ENCODE measurements at places on chromosomes 6 and 20.

GRCh38 chr20:21353236-21353635 lies 44.1 kb downstream of the NKX2-4 start:
- DNase-seq = no peak

GRCh38 chr6:82691997-82692396 lies 328.4 kb downstream of the TPBG start:
- no peak for DNase-seq

DNA sequence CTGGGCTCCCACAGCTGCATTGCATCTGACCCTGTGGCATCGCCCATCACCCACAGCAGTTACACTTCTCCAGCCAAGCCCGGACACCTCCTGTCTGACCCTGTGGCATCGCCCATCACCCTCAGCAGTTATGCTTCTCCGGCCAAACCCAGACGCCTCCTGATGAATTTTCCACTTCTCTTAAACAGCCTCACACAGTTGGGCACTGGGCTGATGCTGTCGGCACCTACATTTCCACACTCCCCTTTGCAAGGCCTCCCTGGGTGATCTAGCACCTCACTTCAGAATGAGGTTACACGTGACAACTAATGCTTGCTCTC lies 175.2 kb upstream of the ARID1B start:
- DNase-seq = no peak

DNA sequence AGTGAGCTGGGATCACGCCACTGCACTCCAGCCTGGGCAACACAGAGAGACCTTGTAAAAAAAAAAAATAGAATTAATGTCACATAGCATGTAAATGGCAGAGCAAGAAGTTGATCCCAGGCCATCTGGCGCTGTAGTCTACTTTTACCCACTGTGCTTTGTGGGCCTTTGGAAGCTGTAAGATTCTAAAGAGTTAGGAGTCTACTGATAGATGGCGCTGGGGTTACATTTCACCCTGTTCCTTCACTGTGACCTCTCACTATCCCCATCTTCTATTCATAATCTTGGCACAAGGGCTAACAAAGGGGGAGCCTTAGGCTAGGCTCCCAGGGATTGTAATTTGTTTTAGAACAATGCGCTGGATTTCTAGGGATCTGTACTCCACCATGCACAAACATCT lies 24.4 kb downstream of the SIRPD start:
- DNase-seq = no peak

DNA sequence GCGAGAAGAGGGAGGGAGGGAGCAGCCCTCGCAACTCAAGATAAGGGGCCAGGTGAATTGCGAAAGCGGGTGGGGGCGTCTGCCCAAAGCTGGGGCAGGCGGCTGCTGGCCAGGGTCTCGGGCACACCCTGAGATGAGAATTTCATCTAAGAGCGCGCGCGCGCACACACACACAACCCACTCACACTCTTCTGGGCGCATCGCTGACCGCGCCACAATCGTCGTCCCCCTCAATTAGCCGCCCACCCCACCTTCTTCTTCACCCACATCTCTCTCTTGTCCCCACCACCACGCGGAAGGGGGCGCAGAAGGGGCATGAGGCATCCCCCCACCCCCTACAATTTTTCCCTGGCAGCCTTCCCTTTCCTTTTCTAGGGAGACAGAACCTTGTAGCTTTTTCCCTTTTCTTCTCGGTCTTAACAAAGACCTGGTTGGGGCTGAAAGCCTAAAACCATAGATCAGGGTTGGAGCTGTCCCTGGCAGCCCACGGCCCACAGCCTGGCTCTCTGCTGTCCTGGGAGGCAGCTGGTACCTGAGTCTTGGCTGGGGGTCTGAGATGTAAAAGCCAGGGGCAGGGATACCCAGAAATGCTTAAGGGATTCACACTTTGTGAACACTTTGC lies 737 bp upstream of the PTPRT start:
- no peak for DNase-seq

DNA sequence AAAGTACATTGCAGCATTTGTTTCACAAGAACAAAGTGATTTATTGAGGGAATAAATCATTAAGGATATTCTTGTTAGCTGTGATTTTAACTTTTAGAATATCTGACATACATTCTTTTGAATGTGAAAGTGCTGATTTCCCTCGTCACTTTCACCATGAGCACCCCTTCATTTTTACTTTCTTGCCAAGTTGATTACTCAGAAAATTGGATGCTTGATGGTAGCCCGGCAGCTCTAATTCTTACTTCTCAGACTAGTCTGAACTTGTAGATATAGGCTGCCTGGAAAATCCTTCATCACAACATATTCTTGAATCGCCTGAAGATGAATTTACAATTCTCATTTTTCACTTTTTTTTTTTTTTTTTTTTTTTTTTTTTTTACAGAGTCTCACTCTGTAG lies 147.1 kb upstream of the SMLR1 start:
- DNase-seq = no peak

DNA sequence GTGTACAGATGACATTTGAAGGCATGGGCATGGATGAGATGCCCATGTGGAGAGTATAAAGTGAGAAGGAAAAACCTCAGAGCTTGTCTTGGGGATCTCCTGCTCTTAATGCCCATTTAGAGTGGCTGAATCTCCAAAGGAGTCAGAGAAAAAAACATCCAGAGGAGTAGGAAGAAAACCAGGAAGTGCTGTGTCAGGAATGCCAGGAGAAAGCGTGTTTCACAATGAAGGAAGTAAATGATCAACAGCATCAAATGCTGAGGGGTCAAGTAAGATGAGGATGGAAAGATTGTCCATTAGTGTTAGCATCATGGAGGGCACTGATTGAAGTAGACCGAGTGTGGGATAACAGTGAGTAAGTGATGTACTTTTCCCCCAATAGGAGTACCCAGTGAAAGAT lies 56.1 kb downstream of the FIG4 start:
- no peak for DNase-seq

DNA sequence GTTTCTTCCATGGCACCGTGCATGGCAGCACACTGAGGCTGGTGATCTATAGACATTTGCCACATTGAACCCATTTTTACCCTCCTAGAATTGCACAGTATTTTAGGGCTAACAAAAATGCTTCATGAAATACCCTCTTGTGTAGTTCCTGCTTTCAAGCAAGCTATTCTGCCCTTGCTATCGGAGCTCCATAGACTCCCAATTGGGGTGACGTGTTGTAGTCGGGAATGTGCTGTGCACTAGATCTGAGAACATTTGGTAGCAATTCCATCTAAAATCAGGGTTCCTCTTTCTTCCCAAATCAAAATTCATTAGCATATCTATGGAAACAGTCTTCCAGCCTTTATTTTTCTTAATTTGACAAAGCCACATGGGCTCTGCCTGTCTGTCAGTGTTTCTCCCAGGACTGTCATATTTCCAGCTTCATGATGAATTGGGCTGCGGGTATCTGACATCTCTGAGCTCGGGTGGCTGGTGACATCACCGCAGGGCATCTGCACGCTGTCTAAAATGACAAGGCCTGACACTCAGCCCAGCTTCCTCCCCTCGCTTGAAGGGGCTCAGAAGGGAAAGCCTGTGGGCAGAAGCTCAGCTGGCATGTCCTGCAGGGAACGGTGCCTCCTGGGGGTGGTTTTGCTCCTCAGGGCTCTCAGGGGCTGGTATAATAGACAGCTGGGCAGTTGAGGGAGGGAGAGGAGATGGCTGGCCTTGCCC lies 406.4 kb downstream of the QKI start:
- no peak for DNase-seq

DNA sequence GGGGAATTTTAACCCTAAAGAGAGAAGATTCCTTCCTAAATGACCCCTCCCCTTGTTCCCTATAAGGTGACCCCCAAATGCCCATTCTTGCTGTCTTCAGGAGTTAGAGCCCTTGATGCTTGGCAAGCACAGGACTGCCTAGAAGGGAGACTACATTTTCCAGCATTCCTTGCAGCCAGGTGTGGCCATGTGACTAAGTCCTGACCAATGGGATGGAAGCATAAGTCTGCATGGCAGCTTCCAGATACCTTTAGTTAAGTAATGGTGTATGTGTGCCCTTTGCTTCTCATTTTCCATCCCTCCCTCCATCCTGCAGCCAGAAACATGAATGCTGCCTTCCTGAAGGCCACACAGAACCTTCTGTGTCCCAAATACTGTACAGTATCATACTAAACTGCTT lies 5.5 kb downstream of the BFSP1 start:
- DNase-seq = no peak

- no peak for DNase-seq
Measured at GRCh38 chr20:59613861-59614260, 9.5 kb downstream of the PHACTR3 start.

DNA sequence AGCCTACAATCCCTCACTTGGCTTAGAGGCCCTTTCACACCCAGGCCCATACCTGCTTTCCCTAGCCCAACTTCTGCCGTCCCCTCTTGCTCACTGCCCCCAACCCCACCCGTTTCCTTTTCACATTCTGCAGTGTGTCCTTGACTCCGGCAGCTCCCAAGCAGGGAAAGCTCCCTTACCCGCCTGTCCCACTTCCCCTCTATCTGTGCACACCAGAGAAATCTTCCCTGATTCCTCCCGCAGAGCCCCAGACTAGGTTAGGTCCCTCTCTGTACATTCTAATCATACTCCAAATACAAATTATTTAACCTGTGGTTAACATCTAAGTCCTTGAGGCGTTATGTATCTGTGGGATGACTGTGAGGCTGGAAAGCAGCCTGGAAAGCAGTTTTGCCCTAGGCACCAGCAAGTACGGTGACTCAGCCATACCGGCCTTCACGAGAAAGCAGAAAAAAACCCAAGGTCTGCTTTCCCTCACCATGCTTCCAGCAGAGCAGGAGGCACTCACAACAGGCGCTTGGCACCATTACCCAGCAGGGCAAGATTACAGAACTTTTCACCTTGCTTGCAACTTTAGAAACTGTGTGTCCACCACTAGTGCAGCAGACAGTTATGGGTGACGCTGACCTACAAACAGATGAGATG lies 22.3 kb downstream of the ELOVL5 start:
- DNase-seq = no peak

DNA sequence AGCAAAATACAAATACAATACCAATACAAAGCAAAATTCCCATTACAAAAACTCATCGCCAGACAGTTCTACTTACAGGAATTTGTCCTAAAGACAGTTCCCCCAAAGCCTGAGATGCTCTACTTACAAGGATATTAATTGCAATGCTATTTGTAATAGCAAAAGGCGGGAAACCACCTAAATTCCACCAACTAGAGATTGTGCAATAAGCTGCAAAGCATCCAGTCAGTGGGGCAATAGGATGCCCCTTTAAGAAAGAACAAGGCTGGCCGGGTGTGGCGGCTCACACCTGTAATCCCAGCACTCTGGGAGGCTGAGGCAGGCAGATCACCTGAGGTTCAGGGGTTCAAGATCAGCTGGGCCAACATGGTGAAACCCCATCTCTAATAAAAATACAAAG lies 39.1 kb downstream of the FAM209B start:
- DNase-seq = no peak

GRCh38 chr6:157760589-157761330 lies 62.3 kb upstream of the SNX9 start:
- DNase-seq = no peak

GRCh38 chr6:119096721-119097565 lies 18.5 kb upstream of the FAM184A start:
- DNase-seq = no peak

GRCh38 chr6:73969971-73970970 lies 274.3 kb downstream of the CD109 start:
- DNase-seq = no peak

DNA sequence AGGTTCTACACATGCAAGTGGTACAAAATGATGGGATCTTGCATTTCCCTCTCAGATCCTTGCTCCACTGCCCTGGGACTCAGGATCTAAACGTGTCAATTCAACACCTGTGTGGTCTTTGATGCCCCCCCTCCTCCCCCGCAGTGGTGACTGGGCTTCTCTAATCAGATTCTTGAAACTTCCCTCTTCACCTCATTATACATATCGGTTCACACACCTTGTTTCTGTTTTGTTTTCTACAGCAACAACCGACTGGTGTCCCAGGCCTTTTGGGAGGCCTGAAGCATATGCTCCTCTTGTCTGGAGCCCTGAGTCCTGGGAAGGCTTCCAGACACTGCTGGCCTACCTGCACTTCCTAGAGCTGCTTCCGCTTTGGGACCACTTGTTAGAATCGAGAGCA lies 20.0 kb downstream of the SAMD3 start:
- DNase-seq = no peak

DNA sequence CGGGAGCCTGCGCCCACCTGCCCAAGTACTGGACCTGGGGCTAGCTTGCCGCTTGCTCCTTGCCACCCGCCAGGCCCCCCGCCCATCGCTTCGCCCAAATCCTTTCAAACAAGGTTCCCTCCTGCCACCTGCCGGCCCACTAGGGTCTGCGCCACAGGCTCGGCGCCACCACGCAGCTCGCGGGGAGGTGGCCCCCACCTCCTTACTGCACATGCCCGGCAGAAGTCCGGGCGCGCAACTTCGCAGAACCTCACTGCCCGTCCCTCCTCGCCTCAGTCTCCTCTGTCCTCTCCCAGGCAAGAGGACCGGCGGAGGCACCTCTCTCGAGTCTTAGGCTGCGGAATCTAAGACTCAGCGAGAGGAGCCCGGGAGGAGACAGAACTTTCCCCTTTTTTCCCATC lies 11.2 kb downstream of the GNAS-AS1 start:
- no peak for DNase-seq

- no peak for DNase-seq
Measured at GRCh38 chr20:31608251-31608945, 3.3 kb downstream of the ID1 start.

DNA sequence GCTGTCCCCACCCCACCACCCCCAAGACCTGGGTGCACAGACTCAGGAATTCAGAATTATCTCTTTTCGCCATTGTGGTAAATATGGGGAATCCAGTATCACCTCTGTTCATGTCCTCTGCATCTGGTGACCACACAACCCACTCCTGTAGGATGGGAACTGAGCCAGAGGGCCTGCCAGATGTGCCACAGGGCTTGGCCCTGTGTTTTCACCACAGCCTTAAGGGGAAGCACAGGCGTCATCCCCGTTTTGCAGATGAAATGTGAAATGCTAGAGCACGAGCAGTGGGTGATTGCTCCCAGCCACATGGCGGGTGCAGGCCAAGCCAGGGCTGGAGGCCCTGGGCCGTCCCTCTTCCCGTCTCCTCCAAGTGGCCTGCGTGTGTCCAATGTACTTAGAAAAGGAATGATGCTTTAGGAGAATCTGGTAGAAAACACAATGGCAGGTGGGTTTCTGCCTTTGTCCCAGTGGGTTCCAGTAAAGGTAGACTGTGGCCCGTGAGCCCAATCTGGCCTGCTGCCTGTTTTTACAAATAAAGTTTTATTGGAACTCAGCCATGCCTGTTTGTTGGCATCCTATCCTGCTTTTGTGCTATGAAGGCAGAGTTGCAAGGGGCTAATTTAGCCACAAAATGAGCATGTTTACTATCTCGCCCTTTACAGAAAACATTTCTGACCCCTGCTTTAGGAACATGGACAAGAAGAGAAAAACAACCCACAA lies 309.2 kb downstream of the CDH4 start:
- no peak for DNase-seq

- DNase-seq = no peak
Measured at GRCh38 chr20:7500231-7500663, 440.0 kb downstream of the HAO1 start.

GRCh38 chr6:132259070-132259469 lies 142.2 kb downstream of the MOXD1 start:
- no peak for DNase-seq

- DNase-seq = no peak
Measured at GRCh38 chr20:56865055-56865454, 235.9 kb downstream of the TFAP2C start.
